ENCODE measurements at places on chromosomes 7 and 10.

- DNase-seq = no peak
Observed at GRCh38 chr10:94042001-94042833, 48.5 kb downstream of the PLCE1 start.

DNA sequence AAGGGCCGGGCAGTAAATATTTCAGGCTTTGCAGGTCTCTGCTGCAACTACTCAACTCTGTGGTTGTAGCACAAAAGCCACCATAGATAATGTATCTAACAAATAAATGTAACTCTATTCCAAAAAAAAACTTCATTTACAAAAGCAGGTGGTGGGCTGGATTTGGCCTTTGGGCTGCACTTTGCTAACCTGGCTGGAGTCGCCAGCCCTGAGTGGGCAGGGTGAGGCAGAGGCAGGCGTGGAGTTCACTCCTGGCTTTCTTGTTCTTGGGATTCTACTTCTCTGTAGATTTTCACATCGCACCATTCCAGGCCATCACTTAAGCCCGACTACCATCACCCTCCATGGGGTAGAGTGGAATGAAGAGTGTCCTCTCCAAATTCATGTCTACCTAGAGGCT lies 367.6 kb upstream of the MGMT start:
- DNase-seq = no peak

GRCh38 chr7:17917842-17918241 lies 22.5 kb downstream of the SNX13 start:
- no peak for DNase-seq

GRCh38 chr10:44259090-44259874 lies 125.6 kb downstream of the CXCL12 start:
- DNase-seq = no peak

DNA sequence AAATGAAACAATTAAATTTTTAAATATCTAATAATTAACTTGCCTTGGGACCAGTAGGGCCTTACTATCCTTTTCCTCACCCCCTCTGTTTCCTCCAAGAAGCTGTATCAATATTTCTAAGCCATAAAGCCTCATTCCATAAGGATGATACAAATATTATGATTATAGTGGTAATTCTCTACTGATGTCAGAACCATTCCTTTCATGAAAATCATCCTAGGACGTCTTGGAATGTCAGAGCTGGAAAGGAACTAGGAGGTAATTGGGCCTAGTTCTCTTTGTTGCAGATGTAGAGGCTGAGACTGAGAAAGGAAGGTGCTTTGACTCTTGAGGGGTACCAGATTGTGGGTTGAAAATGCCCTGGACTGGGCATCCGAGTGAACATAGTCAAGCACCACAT lies 766.7 kb upstream of the GHITM start:
- no peak for DNase-seq

DNA sequence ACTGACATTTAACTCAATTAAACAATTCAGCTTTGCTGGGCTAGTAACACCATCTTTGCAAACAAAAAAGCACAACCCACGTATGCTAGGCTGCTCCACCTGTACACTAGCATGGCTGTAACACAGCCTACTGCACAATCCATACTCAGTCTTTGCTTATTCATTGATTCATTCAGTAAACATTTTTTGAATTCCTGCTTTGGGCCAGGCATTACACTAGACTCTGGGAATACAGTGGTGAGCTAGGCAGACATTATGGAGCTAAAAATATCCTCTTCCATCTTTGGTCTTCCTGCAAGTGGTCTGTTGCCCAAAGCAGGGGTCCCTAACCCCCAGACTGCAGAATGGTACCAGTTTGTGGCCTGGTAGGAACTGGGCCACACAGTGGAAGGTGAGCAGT lies 9.9 kb downstream of the CNNM1 start:
- DNase-seq = no peak

DNA sequence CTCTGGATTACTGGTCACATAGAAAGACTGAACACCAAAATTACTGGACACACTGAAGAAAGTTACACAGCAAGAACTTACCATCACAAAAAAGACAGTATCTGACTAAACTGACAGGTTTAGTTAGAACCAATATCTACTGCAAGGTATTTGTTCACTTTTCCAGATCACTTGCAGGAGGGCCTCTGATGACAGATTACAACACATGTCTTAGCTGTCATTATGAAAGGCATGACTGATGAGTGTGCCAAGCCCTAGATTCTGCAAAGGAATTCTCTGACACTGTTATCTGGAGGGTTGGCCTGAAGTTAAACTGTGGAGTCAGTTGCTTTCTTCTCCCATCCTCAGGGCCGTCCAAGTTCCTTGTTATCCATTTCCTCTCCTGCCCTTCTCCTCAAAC lies 242.7 kb downstream of the KIF20B start:
- DNase-seq = no peak

DNA sequence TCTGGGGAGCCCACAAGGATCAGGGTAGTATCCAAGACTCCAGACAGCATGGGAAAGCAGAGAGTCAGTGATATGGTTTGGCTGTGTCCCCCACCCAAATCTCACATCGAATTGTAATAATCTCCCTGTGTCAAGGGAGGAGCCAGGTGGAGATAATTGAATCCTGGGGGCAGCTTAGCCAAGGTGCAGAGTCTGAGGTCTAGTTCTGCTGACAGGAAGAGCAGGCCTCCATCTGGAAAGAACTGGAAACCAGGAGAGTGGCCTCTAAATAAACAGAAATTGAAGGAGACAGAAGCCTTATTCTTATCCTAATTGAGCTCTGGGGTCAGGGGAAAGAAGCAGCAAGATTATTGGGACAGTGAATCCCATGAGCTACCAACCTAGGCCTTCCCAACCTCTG lies 146.7 kb upstream of the NRP1 start:
- no peak for DNase-seq

DNA sequence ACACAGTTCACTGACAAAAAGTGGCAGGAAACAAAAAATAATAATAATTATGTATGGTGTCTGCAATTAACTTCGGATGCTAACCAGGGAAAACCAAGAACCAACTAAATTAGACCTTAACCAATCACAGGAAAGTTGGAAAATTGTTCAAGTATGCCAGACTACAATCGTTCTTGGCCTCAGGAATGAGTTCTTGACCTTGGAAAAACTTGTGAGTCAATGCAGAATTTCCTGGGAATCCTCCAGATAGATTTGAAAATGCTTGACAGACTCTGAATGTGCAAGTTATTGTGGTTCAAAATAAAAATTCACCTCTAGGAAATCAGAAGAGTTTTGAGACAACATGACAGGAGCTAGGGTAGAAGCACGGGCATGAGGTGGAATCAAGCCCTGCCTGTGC lies 171.5 kb downstream of the C7orf25 start:
- DNase-seq = no peak

GRCh38 chr7:111630862-111631261 lies 68.6 kb upstream of the IMMP2L start:
- no peak for DNase-seq

DNA sequence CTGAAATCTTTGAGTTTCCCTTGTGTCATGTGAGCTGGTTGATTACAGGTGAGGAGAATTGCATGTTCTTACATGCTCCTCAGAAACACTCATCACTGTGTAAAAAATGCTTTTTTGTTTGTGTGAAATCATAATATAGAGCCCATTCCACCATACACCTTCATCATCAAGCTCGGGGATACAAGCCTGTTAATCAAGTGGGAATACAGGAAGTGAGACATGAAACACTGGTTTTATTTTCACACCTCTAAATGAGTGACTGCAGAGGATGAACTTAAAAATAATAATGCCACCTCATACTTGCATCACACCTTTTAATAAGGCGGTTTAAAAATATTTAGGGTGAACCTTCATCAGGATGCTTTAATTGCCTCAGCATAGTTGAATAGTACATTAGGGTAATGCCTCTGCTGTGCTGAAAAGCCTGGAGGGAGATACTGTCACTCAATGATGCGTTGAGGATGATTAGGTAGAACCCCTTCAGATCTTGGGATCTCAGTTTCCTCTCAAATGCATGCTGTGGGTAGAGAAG lies 164.6 kb downstream of the AUTS2 start:
- DNase-seq = no peak

DNA sequence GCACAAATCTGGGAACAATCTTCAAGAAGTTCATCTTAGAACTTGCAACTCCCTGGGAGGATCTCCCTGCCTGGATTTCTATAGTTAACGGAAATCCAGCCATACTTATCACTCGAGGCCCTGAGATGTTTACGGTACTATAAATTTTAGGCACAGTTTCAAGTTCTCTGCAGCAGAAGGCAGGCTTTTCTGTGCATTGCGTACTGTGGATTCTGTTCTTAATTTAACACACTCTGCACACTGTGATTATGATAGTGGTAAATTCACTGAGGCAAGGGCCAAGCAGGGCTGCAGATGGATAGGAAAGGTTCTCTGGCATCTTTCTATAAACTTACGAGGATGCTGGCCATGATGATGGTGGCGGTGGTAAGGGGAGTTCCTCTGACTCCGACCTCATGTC lies 10.6 kb downstream of the INHBA start:
- DNase-seq = no peak

DNA sequence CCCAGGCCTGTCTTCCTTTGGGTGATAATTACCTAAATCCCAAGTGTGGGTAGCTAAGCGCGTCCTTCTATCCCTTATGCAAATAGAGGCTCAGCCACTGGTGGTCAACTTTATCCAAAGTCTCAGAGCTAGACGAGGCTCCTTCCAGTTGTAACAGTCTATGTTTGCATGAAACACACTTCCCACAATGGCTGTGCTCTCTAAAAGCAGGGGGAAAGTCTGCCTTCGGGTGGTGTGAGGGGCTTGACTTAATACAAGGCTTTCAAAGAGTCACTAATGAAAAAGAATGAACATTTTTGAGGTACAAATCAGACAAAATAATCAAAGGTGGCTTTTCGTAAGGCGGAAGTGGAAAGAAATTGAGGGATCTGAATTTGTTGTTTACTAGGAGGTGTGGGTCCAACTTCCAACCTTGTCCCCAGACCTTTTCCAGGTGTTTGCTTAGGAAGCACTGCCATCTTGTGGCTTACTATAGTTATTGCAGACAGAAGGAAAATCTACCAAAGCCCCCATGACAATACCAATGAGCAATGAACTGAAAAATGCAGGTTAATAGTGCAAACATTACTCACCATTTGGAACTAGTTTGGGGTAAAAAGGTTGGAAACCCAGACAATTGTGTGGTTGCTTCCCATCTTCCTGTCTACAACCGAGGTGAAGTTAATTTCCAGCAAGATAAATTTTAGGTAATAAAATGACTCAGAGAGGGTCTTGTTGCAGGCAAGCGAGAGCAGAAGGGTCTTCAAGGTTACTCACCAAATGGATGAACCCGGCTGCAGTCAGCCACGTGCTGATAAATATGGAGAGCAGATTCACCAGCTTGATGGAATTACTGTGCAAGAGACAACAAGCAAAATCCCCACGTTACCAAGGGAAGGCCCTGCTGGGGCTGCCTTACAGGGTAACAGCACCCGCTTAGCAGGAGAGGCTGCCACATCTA lies 525.7 kb downstream of the KCNMA1 start:
- no peak for DNase-seq

- DNase-seq = no peak
Observed at GRCh38 chr7:46352004-46352954, 431.2 kb upstream of the IGFBP3 start.

GRCh38 chr7:78594156-78594555 lies 795.6 kb downstream of the PHTF2 start:
- DNase-seq = no peak

GRCh38 chr10:13563481-13564445 lies 23.0 kb upstream of the PRPF18 start:
- DNase-seq = no peak

- no peak for DNase-seq
Observed at GRCh38 chr7:91880016-91880412, 488 bp downstream of the MTERF1 start.

GRCh38 chr10:62121187-62121530 lies 147.5 kb downstream of the RTKN2 start:
- no peak for DNase-seq

DNA sequence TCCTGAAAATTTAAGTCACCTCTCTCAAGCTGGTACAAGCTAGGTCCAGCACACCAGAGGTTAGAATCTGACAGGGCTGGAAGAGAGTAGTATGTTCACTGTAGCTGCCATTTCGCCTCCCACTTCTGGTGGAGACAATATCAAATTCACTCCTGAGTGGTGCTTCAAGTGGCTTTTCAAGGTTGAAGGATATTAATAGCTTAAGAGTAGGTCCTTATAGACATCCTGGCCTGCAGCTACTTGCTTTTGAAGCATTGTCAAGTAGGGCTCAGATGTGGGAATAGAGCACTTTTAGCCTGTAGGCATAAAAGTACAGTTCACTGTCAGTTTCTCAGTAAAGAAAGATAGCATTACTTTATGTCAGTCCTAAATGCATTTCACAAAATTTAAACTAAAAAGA lies 270.5 kb upstream of the PLPP4 start:
- DNase-seq = no peak

DNA sequence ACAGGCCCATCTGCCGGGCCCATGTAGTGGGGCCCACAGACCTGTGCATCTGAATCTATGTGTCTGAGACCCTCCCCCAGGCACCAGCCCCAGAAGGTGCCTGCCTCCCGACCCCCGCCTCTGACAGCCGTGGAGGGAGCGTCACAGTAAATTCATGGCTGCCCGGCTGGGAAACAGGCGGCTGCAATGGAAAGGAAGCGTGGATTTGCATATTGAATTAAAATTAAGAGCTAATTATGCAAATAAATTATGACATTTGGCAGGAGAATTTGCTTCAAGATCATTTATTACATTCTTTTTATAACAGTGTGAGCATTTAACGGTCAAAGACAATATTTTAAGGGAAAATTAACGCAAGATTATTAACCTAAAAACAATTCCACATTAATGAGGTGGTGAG lies 92.3 kb downstream of the HIF1AN start:
- no peak for DNase-seq

DNA sequence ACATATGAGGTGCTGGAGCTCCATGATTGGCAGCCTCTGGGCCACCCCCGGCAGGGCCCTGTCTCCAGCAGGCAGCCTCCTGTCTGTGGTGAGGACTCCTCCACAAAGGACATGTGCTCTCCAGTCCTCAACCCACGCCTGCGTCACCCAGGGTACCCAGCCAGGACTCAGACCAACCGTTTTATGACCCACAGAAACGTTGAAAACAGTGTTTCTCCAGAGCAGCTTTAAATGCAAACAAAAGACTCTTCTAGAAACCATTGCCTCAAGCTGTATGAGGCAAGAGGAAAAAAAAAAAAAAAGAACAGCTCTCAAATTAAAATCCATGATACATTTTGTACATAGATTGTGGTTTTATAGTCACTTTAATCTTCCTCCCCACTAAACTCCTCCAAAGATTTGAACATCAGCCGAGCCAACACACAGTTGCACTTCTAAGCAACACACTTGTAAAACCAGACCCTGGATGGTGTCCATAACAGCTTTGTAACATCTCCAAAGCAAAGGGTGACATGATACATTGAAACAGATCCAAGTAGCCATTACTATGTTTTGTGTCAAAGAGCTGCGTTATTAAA lies 175.0 kb upstream of the LYZL2 start:
- no peak for DNase-seq

DNA sequence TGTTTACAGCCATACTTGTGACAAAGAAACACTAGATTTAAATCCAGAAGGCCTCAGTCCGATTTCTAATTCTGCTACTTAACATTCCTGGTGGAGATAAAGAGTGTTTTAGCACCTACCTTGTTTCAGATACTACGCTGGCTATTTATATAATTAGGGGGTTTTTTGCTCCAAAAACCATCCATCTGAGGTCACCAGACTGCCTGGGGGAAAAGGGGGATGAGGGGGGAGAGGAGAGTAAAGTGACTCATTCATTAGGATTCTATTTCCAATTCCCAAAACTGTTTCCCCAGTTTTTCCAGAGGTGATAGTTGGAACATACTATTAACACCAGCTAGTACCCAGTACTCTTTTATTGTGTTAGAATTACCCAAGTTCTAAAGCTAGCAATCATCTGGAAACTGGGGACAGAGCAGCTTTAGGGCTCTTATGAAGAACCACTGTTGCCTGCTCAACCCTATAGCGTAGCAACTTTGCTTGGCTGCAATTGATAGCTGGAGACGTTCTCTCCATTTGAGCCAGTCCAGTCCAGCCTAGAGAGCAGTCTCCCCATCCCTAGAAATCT lies 6.6 kb downstream of the GCC1 start:
- DNase-seq = no peak
